NCI-H345 (cell line): ENCODE measurements at places on chromosomes 1 and 21.

DNA sequence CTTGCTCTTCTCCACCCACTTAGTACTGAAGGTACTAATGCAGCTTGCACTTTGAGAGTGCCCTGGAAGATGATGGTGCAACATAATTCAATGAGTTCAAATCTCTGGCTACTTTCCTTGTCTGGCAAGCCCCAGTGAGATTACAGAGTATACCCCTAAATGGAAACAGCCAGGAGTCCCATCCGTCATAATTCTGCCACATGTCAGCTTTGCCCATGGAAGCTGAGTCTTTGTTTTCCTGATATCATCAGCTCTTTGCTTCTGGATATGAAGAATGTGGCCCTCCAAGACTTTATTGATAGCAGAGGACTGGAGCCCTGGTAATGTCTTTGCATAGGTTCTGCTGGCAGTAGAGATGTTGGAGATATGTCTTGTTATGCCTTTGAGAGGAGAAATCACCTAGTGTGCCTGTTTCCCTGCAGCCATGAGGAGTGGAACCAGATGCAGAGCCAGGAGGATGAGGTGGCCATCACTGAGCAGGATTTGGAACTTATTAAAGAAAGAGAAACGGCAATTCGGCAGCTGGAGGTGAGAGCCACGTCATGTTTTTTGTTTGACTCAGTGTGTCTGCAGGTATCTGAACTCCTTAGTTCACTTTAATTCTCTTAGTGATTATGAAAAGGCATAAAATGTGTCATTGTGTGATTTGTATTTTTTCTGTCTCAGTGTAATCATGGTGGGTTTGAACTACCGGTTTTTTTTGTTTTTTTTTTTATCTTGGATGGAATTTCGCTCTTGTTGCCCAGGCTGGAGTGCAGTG, 18.7 kb upstream of the PPP1R8 start:
- no peak for DNase-seq

DNA sequence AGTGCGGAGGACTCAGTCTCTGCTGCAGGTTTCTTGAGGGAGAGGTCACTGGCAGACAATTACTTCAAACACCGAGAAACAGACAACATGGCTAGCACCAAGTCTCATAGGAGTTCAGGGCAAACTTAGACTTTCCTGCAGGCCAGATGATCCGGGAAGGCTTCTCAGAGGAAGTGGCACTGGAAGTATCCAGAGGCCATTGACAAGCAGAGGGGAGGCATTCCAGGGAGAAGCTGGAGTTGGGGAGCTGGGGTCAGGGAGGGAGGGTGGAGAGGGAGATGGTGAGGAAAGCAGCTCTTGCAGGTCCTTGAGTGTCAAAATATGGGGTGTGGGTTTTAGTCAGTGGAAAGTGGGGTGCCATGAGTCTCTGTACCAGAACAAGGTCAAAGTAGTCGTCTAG, 147.9 kb downstream of the KAZN start:
- DNase-seq = no peak

DNA sequence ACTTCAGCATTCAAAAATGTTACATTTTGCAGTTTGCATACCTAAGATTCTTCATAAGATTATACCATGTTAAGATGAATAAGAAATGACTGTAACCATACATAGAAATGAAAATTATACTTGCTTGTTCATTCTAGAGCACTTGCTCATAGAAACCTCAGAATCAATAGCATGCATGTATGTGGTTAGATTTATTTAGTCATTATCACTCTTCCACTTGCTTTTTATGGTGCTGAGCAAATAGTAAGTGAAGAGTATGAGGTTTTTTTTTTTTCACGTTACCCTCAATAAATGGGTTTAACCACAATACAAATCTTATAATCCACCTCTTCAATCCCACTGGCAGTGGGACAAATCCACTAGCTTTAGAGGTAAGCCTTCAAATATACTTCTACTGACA, 84.7 kb downstream of the LRRC53 start:
- no peak for DNase-seq

DNA sequence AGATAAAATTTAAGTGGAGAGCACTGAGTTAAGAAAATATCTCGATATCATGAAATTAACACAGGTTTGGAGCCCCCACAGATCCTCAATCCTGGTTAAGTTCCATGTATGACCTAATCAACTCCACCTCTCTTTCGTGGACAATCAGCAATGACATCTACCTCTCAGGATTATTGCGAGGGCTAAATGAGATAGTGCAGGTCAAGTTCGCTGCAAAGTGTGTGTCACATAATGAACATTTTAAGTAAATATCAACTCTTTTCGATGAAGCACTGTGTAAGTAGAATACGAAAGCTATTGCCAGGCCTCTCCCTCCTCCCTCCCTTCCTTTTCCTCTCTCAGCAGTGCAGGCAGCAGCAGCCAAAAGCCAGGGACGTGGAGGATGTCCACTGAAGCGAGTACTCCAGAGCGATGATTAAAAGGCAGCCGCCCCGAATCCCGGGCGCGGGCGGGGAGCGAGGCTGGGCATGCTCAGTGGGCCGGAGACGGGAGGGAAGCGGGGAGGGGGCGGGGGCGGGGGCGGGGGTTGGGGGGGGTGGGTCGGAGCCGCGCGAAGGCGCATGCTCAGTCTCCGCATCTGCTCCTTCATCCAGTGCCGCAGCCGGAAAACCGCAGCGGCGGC, at the start of gene CAMSAP2:
Gene CAMSAP2 (plus strand): TSS at position 567 of the 622 bp plus-strand sequence. CDS start 935 bp downstream, outside the sequence.
- peak; percentile 96 for DNase-seq

GRCh38 chr1:91523482-91523881, 22.8 kb downstream of the CDC7 start:
- DNase-seq = no peak

DNA sequence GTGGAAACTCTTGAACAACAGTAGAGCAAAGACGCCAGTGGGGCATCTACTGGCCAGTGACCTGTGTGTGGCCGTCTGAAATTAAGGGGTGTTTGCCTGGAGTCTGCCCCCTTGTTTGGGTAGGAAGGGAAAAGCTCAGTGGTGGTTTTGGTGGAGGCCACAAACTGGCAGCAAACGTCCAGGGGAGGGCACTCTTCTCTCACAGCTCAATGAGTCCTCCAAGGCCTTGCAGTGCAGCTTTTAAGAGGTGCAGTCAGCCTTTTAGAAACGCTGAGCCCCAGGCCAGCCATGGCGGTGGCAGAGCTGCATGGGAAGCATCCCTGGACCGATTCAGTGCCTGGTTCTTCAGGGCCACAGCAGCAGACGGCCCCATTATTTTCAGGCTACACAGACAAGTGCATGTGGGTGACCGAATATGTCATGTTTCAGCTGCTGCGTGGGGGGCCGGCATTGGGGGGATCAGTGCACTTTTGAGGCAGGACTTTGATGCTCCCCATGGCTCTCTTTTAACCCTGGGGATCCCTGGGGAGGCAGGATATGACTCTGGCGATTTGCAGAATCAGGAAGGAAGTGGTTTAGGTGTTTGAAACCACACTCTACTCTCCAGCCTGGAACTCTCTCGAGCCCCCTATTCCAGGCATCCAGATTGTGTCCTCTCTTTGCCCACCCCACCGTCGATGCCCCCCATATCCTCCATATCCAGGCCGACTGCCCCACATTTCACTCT, 414.0 kb downstream of the PRDM2 start:
- peak; percentile 72 for DNase-seq

DNA sequence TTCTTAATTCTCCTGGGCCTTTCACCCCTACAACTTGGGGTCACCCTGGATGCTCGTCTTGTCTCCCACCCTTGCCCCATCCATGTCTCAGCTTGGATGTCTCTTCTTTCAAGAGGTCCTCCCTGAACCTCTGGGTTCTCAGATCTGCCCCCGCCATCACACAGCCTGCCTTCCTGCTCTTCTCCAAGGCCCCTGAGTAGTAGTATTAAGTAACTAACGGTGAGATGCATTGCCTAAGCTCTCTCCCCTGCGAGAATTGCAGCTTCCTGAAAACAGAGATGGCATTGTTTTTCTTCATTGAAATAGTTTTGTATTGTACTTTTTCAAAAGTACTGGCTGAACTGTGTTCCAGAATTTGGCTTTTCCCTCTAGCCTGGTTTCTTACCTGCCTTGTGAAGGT, 16.0 kb downstream of the MIIP start:
- no peak for DNase-seq
